Sciatic nerve (tissue), 2 donors: ENCODE measurements at places on chromosomes 6 and 20. TPM values are rescaled to one million over a fixed set of nuclear protein-coding genes. Genes with fewer than 3 reads are reported as not detected.

The CENPW gene
- 2.8 TPM for total RNA-seq

The TFAP2C gene
- 0.31 TPM for total RNA-seq

The DACT2 gene
- 1.9 TPM for total RNA-seq

DNA sequence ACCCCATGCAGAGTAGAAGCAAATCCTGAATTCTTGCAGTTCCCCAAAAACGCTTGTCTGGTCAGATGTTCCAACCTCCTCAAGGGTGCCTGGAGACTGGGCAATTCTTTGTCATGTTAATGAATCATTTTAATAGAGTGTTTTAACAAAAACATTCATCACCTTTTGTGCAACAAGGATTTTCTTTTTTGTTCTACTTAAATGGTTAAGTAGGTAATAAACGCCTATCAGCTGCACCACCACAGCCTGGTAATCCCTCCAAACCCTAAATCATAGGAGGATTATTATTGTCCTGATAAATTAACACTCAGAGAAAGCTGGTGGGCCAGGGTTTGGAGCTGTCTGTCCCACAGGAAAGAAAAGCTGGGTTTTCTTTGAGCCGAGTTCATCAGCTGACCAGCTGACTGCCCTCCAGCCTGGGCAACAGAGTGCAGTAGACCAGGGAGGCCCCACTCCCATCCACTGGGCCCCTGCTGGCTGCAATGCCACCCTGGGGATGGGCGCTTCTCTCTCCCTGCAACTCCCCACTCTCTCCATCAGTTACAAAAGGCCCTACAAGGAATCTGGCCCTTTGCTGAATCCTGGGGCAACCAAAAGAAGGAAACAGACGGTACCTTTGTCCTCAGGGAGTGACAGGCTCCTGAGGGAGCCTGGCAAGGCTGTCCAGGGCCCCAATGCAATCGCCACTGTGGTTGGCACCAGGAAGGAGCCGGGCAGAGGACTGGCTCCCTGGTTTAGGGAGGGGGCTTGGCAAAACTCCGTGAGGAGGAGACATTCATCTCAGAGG is 23.1 kb upstream of the BMP7 start:
- no peak for DNase-seq

DNA sequence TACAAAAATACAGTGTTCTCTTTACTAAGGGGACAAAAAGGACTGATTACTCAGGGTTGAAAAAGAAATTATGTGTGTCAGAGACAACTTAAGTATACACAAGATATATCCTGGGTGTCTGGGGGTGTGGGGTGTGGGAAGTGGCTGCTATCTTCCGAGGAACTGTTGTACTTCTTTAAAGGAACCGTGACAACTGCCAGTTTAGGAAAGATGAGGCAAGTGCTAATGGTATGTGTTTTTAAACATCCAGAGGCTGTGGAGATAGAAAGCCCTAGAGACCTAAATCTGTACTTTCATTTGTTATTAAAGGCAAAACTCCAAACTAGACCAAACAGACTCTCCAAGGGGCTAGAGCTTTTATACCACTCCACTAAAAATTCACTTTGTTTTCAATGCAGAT is 95.6 kb downstream of the SNAP25 start:
- DNase-seq: no peak

GRCh38 chr6:41917528-41917927 is 3.4 kb downstream of the MED20 start:
- DNase-seq: no peak
